GM04504 (cell line): ENCODE measurements at places on chromosomes 7 and 10.

GRCh38 chr7:142645777-142646176 lies 103.5 kb upstream of the PRSS1 start:
- no peak for DNase-seq

DNA sequence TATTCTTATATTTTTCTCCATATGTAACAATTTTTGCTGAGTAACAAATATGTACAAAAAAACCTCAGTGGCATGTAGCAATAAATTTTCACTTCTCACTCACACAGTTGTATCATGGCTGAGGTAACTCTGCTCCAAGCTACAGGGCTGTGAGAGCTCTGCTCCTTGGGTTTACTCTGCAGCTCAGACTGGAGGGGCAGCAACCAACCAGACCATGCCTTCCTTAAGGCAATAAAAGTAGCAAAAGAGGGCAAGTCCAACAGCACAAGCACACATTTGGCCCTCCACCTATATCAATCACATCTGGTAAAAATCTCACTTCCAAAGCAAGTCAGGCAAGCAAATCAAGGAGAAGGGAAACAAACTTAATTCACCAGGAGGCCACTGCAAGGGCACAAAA lies 102.9 kb downstream of the CRPPA start:
- no peak for DNase-seq

GRCh38 chr7:141551782-141552181 lies 572 bp downstream of the AGK start:
- no peak for DNase-seq

DNA sequence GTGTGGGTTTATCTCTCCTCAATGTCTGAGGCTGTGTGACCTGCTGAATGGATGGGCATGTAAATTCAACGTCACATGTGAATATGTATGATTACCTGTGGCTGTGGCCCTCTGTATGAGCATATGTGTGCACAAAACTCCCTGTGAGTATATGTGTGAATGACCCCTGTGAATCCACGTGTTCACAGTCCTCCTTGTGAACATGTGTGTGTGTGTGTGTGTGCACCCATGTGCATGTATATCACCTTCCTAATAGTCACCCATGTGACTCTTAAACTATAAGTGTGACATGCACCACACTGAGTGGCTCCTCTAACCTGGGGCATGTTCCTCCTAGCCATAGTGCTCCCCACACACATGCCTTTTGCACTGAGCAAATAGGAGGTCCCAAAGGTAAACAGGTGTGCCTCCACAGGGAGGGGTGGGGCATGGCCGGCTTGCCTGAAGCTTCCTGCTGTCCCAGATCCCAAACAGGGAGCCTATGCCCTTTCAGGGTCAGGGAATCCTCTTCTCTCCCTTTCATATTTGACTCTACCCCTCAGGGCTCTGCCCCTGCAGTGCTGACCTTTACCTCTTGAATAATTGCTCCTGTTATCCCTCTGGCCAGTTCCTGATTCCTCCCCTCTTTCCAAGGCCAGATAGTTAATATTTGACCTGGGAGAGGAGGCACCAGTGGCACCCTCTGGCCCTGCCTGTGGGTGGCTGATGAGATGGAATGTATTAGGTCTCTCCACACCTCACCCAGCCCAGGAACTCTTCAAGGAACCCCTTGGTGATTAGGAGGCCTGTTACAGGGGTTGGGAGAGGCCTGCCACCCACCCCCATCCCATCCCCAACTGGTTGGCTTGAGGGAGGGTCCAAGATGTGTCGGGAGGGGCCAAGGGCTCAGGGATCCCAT lies 1.9 kb downstream of the SEMA4G start:
- no peak for DNase-seq

GRCh38 chr10:65791979-65792378 lies 1133.9 kb upstream of the LRRTM3 start:
- DNase-seq: no peak

GRCh38 chr7:98365863-98366561 lies 34.9 kb downstream of the BAIAP2L1 start:
- DNase-seq: no peak

DNA sequence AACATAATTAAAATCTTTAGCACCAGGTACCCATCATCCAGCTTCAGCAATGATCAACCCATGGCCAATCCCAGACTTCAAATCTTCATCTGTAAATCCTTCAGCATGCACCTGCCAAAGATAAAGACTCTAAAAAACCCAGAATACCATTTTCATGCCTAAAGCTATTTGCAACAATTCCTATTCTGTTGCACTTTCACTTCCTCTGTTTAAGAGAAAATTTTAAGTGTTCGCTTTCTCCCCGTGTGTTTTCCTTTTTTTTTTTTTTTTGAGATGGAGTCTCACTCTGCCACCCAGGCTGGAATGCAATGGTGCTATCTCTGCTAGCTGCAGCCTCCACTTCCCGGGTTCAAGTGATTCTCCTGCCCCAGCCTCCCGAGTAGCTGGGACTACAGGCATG lies 31.8 kb upstream of the HTR5A start:
- no peak for DNase-seq

GRCh38 chr10:100163704-100164621 lies 21.9 kb downstream of the ERLIN1 start:
- DNase-seq: no peak

- peak; percentile 5 for DNase-seq
Observed at GRCh38 chr7:123494193-123494796, 40.1 kb downstream of the IQUB start.

GRCh38 chr10:98790817-98791216 lies 344.1 kb upstream of the HPS1 start:
- no peak for DNase-seq

DNA sequence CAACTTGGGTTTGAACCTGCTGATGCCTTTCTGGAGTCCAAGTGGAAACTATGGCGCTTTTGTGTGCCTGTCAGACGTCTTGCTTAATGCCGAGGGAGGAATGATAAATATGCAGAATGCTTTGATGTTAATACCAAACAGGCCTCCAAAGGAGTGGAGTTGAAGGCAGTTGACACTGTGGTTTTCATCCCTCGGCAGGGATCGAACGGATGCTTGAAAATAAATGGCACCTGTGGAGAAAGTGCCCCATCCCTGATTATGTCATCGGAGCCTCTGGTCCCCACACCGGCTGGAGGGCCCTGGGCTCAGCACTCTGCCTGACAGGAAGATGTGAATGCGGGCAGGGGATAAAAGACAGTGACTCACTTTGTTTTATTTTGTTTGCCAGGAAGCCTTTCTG lies 148.7 kb upstream of the GPR26 start:
- no peak for DNase-seq

GRCh38 chr7:47587976-47588375 lies 6.1 kb upstream of the TNS3 start:
- DNase-seq: no peak

DNA sequence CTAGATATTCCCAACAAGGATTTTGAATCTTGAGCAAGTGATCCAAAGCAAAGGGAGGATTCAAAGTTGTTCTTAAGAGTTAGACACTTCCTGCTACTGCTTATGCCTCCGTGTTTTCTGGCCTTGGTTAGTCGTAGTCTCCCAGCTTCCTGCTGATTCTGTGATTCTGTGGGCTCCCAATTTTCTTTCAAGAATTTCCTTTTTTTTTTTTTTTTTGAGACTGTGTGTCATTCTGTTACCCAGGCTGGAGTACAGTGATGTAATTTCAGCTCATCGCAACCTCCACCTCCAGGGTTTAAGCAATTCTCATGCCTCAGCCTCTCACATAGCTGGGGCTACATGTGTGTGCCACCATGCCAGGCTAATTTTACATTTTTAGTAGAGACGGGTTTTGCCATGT lies 4.4 kb upstream of the ITGB8 start:
- no peak for DNase-seq

GRCh38 chr10:127243490-127244272 lies 47.3 kb upstream of the INSYN2A start:
- no peak for DNase-seq

DNA sequence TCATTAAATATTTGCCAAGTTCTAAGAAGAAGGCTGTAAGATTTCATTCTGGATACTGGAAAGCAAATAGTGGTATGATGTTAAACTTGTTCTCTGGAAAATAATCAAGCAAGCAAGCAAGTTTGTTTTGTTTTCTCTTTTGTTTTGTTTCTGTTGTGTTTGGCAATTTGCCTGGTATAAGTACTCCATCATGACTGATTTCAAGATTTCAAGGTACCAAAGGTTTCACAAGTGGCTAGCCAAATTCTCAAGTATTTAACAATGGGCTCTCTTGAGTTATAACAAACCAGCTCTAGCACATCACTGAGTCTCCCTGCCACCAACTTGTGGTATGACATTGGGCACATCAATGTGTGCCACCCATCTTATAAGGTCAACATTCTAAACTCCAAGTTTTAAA lies 151.7 kb upstream of the IGFBP3 start:
- no peak for DNase-seq

GRCh38 chr10:125377368-125377767 lies 217.0 kb upstream of the CTBP2 start:
- no peak for DNase-seq

GRCh38 chr10:46255801-46256747 lies 30.7 kb upstream of the ANTXRL start:
- no peak for DNase-seq
